Glutamatergic neuron (in vitro differentiated cells): ENCODE measurements at places on chromosomes 5 and 9.

DNA sequence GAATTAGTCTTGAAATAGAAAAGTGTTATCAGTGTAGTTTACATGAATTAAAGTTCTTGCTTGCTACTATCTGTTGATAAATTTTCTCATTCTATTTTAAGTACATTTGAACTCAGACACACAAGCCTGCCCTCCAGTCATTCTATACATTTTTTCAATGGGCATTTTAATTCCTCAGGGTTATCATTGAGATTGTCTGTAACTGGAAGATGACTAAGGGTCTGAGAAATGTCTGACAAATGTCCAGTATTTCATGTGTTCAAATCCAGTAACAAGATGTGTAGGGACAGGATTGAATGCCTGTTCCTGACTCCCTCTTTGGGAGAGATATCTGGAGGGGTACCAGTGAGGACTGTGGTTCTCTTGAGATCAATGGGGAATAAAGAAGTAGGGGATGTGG is 223.9 kb upstream of the ADAMTSL1 start:
- DNase-seq = no peak

DNA sequence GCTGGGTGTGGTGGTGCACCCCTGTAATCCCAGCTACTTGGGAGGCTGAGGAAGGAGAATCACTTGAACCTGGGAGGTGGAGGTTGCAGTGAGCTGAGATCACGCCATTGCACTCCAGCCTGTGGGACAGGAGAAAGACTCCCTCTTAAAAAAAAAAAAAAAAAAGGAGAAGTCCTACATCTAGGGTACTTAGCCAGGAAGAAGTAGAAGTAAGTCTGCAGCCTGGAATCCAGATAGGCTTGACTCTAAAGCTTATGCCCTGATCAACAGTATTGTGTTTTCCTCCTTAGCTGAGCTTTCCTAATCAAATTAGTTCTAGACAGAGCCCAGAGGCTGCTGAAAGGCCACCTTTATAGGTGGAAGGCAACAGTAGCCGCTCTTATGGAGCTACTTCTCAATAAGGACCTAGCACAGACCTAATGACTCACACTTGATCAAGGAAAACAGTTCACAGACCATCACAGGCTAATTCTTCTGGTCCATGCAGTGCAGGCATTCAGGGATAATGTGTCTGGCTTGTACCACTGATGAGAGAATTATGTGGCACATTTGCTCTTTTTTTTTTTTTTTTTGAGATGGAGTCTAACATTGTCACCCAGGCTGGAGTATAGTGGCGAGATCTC is 105.5 kb upstream of the KLF4 start:
- DNase-seq = no peak

GRCh38 chr5:54063817-54064216 is 246.6 kb downstream of the ARL15 start:
- no peak for DNase-seq

DNA sequence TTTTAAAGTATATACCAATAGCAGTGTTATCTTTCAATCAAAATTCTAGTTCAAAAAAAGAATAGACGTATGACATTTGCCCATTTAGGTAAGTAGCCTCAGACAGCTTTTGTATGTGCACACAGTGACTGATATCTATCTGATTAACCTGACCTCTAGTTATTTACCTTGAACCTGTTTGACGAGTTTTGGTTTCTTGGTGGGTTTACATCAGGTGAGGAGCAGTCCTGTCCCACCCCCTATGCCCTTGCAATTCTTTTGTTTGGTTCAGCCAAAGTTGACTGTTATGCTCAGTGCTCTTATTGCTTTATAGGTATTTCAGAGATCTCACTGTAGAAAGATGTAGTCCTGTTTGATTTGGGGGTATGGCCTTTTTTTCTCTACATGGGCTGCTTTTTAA is 147.2 kb downstream of the ISOC1 start:
- no peak for DNase-seq

GRCh38 chr9:90330231-90330630 is 312.4 kb downstream of the DIRAS2 start:
- DNase-seq = no peak

DNA sequence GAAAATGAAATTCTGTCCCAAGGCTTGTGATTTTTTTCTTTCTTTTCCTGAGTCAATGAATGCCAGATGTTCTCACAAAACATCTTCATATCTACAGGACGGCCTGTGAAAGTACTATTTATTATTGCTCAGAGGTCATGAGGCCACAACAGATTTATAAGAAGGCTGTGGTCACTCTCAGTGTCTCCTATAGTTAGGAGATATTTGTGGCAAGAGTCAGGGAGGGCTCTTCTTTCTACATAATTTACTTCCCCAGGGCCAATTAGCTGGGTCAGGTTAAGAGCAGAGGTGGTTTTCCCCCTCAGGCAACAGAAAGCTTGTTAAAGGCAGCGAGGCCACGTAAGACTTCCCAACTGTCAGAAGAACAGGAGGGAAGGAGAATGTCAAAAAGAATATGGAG is 248.7 kb downstream of the SLIT3 start:
- no peak for DNase-seq

- DNase-seq = no peak
Observed at GRCh38 chr5:55691265-55692105, 20.6 kb downstream of the SLC38A9 start.

- DNase-seq = no peak
Observed at GRCh38 chr9:3507395-3508077, 18.3 kb downstream of the RFX3 start.

GRCh38 chr5:54774281-54775170 is 210.9 kb downstream of the ESM1 start:
- DNase-seq = peak; percentile 18

DNA sequence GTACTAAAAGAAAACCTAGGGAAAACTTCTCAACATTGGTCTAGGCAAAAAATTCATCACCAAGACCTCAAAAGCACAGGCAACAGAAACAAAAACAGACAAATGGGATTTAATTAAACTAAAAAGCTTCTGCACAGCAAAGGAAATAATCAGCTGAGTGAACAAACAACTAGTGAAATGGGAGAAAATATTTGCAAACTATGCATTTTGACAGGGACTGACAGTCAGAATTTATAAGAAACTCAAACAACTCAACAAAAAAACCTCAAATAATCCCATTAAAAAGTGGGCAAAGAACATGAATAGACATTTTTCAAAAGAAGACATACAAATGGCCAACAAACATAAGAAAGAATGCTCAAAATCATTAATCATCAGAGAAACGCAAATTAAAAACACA is 189.4 kb downstream of the AUH start:
- no peak for DNase-seq

DNA sequence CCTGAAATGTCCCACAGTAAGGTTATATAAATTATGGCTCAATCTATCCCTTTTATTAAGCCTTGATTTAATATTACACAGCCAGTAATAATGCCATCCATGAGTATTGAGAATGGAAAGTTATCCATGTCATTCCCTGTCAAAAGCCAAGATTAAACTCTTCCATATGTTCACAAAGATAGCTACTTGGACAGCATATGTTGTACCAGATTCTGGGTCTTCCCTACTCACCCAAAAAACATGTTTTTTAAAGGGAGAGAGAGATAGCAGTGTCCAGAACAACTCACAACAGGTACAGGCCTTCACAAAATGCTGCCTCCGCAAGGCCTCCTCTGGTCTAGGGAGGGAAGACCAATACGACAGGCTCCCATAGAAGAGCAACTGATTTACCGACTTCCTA is 15.4 kb downstream of the CDK5RAP2 start:
- no peak for DNase-seq

DNA sequence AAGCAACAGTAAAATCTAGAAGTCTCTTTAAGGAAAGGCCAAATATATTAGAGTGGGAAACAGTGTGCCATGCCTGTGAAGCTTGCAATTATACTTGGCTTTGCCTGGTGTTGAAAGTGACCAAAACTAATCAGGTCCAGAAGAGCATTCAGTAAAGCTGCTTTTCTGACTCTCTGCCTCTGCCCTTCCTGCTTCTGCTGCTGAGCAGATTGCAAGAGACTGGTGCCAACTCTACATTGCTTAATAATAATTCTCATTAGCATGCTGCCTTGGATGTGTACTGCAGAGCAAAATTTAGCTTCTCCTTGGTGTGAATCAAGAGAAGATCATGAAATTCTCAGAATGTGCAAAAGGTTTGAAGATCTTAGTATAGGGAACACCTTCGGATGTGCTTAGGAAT is 120.4 kb upstream of the RFX3 start:
- no peak for DNase-seq

DNA sequence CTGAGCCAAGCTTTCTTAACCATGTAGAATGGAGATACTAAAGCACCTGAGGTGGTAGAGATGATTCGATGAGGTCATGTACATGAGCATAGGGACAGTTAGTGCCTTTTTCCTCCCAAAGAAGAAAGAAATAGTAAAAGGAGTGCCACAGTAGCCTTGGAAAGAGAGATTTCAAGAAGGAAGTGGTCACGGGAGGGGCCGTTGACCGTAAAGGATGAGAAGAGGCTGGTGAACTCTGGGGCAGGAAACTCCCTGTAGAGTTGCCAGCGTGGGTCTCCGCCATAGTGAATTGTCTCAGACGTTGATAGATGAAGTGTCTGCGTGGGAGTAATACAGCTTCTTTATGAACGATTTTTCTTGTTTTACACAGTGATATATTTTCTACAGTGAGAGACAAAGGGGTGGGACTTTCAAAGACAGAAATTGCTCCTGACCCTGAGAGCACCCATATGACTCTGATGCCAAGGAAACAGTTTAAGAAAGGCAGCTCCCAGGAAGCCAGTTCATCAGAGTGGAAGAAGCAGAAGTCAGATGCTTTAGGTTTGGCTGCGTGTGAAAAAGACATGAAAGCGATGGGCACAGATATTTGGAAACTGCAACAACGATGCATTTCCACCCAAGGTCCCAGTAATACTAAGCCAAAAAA is 41.3 kb downstream of the UGCG start:
- DNase-seq = no peak

DNA sequence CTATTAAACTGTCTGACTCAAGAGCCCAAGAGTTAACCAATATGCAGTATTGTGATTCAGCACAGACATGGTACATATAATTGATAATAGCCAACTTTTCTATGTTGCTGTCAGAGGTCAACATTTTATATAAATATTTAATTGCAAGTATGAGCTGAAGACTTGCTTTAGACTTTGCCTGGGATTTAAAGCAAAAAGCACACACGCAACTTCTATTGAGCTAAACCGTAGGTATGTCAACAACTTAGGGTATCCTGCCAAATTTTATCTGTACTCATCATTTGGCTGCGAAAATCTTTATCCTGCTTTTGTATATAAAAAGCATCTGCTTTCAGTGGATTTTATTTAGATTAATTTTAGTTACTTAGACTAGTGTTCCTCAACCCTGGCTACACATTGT is 27.4 kb downstream of the UHRF2 start:
- no peak for DNase-seq

- DNase-seq = no peak
Observed at GRCh38 chr9:16626577-16627130, 243.8 kb downstream of the BNC2 start.

GRCh38 chr5:102262688-102263087 is 33.4 kb downstream of the SLCO4C1 start:
- no peak for DNase-seq

DNA sequence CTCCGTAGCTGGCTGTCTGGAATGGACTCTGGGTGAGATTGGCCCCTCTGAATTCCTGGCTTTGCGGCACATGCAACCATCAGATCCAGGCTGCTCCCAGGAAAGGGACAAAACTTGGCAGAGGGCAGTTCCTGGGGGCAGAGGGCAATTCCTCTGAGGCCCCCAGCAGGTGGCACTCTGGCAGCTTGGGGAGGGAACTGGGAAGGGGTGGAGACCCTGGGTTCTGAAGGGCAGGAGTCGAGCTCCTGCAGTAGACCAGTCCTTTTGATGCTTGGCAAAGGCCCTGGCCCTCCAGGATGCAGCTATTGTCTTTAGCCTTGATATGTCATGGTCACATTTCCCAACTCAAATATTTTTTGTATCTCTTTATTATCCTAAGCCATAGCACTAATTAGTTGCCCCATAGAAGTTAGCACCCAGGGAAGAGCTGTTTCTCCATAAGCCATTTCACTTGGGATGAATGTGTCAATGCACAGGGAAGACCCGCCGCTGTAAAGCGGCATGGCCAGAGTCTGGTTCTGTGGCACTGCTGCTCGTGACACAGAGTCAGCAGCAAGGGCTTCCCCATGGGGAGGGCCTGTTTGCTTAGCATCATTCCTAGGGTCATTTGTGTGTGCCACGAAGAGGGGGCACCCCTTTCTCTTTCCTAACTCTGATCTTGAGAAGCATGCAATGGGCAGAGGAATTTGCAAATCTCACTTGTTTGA is 51.2 kb upstream of the CDK20 start:
- no peak for DNase-seq

- DNase-seq = no peak
Observed at GRCh38 chr5:106521701-106522100, 1149.0 kb downstream of the EFNA5 start.

- DNase-seq = no peak
Observed at GRCh38 chr5:65765582-65765981, 43.6 kb downstream of the NLN start.

DNA sequence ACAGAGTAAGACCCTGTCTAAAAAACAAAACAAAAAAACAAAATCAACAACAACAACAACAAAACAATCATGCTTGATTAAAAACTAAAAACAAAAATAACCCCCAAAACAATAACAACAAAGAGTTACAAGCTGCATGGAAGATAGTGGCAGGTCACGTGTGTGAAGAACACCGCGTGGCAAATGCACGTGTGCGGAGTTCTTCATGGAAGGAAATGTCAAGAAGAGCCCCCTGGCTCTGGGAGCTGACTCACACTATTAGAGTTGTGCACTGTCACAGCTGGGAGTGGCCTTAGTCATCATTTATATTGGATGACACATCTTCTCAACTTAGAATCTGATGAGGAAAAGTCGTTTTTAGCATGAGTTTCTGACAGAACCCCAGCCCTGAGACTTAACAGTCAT is 110.5 kb downstream of the JMY start:
- no peak for DNase-seq

- DNase-seq = no peak
Observed at GRCh38 chr5:178388386-178389025, 155.9 kb upstream of the PHYKPL start.
